Epithelial cell of proximal tubule (primary cell): ENCODE measurements at places on chromosomes 7 and 10. TPM values are rescaled to one million over a fixed set of nuclear protein-coding genes. Genes with fewer than 3 reads are reported as not detected.

- DNase-seq, result no peak
Observed at GRCh38 chr10:24207341-24207740, 1.6 kb upstream of the KIAA1217 start.

GRCh38 chr10:110834629-110835301 is 37.0 kb upstream of the PDCD4 start:
- DNase-seq, result no peak

DNA sequence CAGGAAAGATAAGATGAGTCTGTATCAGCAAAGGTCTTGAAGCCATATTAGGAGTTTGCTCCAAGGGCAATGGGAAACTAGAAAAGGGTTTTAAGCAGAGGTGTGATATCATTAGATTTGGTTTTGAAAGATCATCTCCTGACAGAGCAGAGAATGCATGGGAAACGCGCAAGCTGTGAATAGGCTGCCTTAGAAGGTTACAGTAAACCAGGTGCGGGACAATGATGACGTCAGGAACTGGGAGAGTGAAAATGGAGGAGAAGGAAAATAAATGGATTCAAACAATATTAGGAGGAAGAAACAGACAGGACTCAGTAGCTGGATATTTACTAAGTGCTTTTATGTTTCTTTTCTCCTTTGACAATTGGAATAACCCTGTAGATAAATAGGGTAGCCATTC is 50.6 kb downstream of the CACNB2 start:
- no peak for DNase-seq

DNA sequence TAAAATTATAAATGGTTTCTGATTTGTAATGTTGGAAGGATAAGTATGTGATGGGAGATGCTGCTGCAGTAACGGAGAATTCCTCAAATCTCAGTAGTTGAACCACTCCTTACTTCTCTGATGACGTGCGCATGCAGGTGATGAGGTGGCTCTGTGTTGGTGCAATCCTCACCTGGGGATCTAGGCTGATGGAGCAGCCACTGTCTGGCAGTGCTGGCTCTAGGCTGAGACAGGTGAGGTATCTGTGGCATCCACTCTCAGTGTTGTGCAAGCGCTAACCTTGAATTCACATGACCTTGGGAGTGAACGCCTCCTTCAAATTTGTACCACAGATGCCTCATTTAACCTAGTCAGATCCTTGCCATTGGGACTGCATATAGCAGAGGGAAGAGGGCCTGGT is 35.0 kb downstream of the LHFPL3 start:
- DNase-seq, result no peak

DNA sequence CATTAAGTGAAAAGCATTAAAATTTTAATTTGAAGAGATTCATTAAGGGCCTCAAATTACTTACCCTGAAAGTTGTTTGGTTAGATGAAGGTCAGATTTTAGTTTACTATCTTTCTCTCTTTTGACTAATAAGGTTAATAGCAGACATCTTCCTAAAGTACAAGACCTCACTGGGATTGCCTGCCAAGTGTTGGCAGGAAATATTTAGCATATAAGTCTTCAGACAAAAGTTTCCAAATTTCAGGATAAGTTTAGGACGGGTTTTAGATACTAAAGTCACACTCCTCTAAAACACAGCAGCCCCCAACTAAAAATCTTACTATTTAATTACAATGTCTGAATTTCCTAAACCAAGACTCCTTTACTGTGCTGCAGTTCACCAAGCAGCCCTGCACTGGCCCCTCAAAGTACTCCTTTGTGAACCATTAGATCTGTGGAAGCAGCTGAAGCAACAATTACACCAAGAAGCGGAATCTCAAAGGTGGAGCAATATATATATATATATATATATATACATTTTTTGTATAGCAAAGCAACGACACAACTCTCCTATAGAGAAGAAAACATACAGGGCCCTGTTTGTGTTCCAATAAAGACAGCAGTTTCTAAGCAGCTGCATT is 91.2 kb upstream of the KCNIP2 start:
- no peak for DNase-seq

DNA sequence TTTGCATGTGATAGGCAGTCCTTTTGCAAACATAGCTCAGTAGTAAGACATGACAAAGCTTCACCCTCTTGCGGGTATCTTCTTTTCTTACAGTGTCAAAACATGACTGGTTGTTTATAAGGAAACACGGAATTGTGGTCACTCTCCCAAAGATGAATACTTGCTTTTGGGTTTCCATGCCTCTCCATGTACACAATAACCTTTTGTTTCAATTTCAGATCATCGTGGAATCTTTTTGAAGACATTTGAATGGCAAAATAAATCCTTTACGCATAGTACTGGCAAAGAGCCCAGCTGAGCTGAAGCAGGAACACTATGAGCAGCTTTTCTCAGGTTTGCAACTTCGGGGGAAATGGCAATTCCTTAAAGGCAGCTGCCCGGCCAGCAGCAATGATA is 156.8 kb upstream of the FRMD4A start:
- DNase-seq, result no peak

DNA sequence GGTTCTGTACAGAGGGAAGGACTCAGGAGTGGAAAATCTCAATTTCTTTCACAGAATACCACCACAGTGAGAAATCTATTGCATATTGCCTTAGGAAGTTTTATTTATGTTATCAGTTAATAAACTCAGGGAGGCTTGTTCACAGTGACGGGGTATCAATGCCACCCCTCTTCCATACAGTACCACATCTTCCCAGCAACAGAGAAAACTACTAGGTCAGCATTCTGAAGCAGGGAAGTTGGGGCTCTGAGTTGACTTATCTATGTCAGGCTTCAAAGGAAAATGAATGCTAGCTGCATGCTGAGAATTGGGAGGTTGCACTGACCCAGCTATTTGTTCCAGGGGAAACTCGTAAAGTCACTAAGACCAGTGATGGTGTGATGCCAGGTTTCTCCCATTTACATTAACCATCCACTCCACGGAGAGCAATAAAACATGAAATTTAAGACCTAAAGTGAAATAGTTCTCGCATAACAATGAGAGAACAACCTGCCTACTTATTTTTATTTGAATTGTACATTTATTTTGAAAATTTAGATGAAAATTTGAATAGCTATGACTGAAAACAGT is 266.7 kb downstream of the RNLS start:
- DNase-seq, result no peak

DNA sequence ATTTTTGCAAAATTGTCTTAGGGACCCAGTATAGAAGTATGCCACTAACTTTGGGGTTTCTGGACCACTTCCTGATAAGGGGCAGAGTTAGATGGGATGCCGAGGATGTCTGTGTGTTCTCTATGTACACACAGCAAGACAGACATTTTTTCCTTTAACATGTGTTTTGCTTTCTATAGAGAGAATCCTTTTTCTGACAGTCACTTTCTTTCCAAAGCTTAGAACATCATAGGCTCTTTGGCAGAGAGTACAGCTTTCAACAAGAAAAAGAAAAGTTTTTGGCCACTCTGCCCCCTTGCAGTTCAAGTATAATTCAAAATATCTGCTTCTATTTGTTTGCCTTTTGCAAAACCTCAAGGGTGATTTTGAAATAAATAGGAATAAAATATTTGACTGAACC is 44.1 kb downstream of the PAPSS2 start:
- DNase-seq, result no peak

DNA sequence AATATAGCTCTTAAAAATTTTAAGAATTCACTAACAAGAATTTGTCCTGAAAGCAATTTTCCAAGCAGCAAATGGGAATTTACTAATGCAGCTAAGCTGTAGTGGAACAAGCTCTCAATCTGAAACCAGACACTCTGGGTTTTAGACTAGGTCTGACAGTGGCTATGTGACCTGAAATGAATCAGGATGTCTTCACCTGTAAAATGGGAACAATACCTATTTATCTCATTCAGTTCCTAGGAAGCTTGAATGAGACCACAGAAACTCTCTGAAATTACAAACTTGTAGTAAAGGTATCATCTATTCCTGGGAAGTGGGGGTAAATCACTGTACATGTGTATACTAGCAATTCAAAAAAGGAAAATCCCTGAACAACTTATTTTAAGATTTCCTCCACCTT is 1.2 kb downstream of the DNAJC2 start:
- DNase-seq, result no peak

DNA sequence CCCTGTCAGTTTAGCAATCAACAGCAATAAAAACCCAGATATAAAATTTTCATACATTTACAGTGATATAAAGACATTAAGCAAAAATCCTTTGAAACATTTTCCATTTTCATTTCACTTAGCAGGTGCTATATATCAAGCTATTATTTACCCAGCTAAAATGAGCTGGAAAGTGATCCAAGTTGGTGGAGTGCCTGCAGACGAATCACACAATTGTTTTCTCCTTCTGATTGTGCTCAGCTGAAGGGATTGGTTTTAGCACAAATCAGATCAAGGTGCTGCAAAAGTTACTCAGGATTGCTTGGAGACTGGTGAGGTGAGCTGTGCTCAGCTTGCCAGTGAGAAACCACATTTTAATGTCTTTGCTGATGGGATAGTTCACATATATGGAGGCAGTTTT is 138.1 kb downstream of the LRMDA start:
- no peak for DNase-seq

NEURL1 gene
- 0.14 and 1.3 TPM in 2 replicates for total RNA-seq

PRPS1L1 gene
- total RNA-seq, result not detected in 2 replicates

UBE3C gene
- 42.3 and 81.8 TPM in 2 replicates for total RNA-seq

LAMB1 gene
- total RNA-seq, result 170 and 220 TPM in 2 replicates

NFE2L3 gene
- total RNA-seq, result 75.6 and 98.0 TPM in 2 replicates
